ENCODE measurements at places on chromosomes 5 and 9.

DNA sequence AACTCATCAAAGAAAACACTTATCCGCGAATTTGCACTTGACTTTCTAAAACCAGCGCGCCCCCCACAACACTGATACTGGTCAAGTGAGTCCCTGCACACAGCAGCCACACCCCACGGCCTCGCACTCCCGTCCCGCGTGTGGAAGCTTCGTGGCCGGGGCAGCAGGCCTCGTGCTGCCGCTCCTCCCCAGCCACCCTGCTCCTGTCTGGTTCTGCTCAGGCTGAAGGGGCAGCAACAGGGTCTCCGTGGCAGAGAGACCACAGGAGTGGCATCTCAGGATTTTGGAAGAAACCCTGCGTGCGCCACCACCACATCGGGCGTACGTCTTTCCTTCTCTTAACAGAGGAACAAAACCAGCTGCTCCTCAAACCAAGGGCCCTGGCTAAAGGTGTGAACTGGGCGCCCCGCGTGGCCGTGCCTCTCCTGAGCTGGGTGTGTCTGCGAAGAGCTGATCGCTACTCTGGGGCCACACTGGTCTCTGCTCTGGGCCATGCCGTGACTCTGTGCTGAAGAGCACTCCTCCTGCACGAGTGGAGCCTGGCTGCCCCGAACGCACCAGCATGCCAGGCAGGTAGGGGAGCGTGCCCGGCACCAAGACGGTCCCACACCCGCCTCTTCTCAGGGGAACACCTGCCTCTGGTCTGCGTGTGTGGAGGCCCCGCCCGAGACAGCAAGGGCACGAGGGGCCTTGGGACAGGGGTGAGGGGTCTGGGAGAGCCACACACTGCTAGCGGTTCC is 17.4 kb upstream of the LHX3 start:
- DNase-seq, result no peak

DNA sequence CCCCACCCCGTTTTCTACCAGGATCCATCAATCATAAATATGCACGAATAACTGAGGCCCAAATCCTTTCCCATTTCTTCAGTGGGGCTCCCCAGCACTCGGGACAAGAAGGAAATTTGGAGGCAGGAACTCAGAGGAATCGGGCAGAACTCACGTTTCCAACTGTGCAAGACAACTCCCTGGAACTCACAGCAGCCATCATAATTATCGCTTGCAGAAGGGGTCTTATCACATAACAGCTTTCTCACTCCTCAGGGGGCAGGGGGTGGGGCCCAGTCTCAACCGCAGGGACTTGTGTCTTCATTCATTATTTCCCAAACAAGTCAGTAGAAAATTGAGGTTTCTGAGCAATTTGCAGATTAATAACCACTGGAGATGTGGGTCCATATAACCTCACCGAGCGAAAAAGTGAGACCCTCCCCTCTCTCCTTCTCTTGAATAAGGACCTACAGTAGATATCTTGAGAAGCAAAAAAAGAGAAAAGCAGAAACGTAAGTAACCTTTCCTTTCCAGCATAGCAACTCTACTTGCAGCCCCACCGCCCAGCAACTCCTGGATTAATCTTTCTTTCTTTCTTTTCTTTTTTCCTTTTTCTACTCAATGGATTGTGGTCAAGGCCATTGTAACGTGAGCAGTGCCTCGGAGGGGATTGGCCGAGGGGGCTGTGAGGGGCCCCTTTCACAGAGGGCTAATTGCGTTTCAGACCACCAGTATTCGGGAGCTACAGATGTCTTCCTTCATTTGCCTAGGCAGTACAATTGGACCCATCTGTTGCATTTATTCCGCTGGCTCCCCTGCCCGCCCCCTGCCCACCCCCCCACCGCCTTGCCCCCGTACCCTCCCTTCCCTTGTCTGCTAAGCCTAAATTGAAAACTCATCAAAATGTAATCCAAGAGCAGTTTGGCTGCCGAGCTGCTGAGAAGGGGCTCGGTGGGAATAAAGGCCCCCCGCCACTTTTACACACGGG is 24.7 kb upstream of the TIFAB start:
- DNase-seq, result no peak

DNA sequence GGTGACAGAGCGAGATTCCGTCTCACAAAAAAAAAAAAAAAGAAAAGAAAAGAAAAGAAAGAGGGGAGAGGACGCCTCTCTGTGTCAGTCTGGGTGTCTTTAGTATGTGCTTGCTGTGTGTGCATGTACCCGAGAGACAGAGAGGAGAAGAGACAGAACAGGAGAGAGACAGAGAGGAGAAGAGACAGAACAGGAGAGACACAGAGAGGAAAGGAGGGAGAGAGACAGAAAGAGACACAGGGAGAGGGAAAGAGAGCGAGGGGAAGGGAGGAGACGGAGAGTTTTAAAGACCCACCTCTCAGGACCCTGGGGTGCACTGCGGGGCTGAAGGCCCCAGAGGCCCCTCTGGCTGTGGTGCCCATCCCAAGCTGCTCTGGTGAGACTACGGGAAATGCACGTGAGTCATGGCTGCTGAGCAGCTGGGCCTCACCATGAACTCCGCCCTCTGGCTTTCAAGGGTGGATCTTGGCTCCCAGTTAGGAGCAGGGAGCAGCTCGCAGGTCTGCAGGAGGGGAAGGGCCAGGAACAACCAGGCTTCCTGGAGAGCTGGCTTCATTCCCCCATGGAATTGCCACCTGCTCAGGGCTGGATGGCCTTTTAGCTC is 7.9 kb downstream of the SLC6A3 start:
- DNase-seq, result peak; percentile 56

DNA sequence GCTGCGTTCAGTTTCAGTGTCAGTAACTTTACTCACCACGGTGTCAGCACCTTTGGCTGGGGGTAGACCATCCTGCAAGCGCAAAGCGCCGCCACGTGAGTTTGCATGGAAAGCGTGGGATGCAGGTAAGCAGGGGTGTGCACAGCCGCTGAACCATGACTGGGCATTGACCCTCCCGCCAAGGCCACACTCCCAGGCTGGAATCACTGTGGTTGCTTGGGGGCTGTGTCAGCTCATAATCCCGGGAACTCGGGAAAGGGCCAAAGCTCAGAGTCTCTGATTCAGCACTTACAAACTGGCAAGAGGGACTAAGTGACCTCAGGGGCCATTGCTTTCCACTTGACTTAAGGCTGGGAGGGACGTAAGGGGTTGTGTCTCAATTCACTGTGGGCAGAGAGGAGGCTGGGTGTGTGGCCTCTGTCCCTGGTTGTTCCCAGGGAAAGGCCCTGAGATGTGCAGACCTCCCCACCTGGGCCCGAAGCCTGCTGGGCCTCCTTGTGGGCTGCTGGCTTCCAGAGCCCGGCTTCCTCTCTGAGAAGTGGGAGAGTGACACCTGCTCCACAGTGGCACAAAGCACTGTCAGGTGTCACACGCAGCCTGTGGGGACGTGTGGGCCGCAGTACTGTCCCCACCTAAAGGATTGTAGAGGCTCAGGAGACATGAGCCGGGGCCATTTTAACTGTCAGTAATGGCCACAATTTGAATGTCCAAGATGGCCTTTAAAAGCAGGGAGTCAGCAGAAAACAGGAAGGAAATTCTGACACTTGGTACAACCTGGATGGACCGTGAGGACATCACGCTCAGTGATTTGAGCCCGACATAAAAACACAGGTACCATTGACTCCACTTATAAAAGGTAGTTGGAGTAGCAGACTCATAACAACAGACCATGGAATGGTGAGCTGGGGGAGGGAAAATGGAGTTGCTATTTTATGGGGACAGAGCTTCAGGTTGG is 16.7 kb downstream of the ABO start:
- no peak for DNase-seq

DNA sequence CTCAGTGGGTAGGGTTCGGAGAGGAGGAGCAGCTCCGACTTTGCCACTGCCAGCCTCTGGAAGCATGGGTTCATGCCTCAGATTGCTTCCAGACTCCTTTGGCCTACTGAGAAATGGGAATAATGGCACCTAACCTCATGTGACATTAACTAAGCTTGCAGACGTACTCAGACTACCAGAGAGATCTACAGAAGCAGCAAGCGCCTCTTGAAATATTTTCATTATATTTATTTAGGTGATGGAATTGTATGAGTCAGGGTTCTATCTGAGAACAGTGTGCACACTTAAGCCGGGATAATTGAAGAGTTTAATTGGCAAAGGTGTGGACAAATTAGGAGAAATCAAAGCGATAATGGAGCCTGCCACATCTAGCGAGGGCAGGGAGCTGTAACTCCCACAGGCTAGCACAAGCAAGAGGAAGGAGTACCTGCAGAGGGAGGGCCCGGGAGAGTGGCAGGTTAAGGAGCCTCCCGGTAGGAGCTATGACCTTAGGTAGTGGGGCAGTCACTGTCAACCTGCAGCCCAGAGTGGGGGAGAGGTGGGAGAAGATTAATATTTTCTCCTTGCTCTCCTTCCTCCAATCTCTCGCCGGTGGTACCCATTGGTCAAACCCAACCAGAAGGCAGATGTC is 12.2 kb upstream of the PDZD2 start:
- DNase-seq, result no peak

DNA sequence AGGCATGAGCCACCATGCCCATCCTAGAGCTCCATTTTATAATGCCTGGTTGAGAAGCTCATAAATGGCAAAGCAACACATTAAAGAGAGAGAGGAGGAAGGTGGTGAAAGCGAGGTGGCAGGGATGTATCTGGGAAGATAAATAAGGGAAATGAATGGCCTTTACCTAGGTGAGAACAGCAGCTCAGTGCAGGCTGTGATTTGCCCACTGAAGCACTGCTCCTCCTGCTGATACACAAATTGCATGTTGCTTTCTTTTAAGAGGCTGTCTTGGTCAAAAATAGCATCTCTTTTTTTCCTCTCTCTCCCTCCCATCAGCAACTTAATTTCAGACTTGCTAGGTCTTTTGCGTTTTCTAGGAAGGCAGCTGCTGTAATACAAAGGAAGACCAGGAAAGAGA is 258.9 kb downstream of the FAM114A2 start:
- DNase-seq, result no peak

GRCh38 chr5:51397996-51398395 is 14.7 kb downstream of the ISL1 start:
- peak; percentile 78 for DNase-seq

Measured in cardiac muscle cell (in vitro differentiated cells and primary cell).